ENCODE measurements at places on chromosomes 2 and 18.
A peak's percentile ranks its signal among the peaks of the same experiment; 100 is the strongest.

GRCh38 chr2:172745636-172746035 is 10.0 kb downstream of the RAPGEF4 start:
- DNase-seq, result no peak

DNA sequence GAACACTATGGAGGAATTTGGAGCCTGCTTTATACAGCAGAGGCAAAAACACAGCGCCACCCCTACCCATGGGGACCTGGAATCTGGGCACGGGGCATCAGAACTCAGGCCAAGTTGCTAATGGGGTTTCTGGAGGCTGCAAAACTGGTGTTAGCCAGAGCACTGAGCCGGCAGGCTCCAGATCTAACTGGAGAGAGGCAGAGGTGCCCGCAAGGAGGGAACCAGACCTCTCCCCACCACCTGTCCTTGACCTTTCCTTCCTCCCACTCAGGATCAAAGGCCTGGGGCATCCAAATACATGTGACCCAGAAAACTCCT is 126.6 kb downstream of the TNS1 start:
- no peak for DNase-seq

DNA sequence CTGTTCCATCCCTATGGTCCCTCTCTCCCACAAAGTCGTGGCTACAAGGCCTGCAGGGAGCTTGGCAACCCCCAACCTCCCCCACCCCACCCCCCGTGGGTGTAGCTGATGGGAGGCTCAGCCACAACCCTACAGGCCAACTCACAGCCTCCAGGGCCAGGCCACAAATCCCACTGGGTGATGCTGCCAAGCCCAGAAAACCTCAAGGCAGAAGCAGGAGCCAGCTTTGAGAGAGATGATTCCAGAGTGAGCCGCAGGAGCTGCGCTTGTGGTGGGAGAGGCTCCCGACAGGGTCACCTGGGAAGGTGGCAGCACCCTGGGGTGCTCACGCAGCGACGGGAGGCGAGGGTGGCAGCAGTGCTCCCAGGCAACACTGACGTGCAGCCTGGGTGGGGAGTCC is 44.8 kb downstream of the ADCY3 start:
- no peak for DNase-seq

GRCh38 chr2:15938803-15939555 is 1.4 kb upstream of the MYCN start:
- DNase-seq, result no peak

DNA sequence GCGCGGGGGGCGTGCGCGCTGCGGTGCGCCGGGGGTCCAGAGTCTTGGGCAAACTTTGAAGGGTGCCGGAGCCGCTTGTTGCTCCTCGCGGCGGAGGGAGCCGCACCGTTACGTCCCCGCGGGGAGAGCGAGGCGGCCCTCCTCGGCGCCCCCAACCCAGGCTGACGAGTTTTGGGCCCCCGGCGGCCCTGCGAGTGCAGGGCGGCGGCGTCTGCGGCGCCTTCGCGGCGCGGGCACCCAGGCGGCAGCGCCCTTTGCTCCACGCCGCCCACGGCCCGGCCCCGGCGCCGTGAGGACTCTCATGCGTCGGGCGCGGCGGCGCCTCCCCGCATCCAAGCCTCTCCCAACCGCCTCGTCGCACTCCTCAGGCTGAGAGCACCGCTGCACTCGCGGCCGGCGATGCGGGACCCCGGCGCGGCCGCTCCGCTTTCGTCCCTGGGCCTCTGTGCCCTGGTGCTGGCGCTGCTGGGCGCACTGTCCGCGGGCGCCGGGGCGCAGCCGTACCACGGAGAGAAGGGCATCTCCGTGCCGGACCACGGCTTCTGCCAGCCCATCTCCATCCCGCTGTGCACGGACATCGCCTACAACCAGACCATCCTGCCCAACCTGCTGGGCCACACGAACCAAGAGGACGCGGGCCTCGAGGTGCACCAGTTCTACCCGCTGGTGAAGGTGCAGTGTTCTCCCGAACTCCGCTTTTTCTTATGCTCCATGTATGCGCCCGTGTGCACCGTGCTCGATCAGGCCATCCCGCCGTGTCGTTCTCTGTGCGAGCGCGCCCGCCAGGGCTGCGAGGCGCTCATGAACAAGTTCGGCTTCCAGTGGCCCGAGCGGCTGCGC is 814 bp downstream of the FZD7 start:
- DNase-seq, result no peak

DNA sequence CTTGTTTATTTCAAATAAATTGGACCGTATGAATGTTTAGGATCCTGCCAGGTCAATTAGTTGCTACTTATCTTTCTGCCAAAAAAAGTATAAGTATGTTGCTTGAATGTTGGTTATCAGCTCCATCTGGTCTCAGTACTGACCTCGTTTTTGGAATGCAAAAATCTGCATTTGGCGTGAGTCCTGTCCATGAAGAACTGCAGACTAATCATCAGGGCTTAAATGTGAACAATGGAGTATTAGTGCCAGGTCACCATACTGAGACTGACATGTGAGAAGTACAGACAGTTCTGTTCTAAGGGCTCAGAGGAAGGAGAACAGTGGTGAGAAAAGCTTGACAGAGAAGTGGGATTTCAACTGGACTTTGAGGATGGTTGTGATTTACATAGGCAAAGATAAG is 393.1 kb upstream of the SLC14A2 start:
- DNase-seq, result no peak

DNA sequence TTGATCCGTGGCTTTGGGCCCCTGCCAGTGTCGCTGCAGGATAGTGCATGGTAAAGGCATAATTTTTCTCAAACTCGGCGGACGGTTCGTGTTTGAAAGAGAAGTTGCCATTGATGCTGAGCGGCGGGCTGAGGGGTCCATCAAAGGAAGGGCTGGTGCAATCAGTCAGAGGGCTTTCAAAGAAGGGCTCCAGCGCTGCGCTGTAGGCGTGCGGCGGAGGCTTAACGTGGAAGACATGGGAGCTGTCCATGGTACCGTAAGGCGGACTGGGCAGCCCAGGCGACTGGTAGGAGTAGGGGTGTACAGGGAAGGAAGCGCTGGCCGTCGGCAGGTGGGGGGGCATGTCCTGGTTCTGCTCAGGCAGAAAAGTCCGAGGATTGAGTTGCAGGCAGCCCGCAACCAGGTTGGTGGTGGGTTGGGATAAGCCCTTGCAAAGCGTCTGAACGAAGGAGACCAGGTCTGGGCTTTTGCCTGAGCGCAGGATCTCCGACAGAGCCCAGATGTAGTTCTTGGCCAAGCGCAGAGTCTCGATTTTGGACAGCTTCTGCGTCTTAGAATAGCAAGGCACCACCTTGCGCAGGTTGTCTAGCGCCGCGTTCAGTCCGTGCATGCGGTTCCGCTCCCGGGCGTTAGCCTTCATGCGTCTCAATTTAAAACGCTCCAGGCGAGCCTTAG is 2.3 kb downstream of the NEUROD1 start:
- no peak for DNase-seq

GRCh38 chr2:218981881-218982585 is 3.0 kb downstream of the FEV start:
- DNase-seq, result no peak

DNA sequence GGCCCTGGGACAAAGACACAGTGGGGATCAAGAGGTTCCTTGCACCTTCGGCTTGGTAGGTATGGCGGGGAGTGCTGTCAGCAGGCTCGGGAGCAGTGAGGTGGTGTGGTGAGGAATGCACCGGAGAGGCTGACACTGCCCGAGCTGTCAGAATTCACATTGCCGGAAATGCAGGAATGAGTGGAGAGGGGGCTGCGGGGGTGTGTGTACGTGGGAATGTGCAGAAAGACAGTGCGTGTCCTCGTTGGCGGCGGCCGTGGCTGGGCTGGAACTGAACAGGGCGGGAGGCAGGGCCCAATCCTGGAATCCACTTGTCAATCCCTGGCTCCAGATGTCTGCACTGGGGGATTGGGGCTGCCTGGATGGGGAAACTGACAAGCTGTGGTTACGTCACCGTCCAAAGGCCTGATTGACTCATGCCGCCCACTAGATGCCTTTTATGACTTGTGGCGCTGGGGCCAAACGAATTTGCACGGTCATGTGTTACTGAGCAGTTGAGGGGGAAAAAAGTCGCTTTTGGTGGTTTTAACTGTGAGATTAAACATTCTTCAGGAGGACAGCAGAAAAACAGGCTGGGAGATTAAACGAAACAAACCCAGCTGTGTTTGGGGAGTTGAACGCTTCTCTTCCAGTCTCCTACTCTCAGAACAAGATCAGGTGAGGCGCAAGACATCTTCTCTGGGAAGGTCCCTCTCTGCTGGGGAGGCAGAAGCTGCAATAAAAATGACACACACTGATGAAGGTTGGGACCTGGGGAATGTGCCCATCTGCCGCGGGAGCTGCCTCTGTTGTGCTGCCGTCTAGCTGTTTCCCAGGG is 189.4 kb upstream of the GLI2 start:
- DNase-seq, result no peak

- DNase-seq, result peak; percentile 57
These were observed 11.8 kb downstream of the MAPRE3 start for GRCh38 chr2:26982102-26982742.

DNA sequence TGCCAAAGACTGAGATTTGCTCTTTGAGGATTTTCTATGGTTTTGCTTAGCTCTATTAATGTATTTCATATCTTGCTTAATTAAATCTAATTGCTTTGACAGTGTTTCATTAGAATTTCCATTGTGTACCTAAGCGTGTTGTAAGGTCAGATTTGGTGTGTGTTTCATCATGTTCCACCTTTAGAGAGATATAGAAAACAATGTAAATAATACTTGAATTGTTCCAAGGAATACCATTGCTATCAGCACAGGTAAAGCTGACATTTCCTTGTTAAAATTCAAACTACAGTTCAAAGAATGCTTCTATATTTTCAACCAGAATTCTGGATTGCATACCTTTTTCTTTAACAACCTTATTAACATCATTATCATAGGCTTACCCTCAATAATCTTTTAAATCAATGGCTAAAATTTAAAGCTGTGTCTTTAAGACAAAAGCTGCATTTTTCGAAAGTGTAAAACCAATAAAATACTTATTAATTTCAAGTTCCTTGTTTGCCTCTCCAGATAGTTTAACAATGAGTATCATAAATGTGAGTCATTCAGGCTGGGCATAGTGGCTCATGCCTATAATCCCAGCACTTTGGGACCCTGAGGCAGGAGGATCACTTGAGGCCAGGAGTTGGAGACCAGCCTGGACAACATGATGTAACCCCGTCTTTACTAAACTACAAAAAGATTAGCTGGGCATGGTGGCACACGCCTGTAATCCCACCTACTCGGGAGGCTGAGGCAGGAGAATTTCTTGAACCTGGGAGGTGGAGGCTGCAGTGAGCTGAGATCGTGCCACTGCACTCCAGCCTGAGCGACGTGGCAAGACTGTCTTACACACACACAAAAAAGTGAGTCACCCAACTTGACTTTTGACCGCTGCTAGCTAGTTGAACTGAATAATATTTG is 188.0 kb upstream of the PKDCC start:
- DNase-seq, result no peak

DNA sequence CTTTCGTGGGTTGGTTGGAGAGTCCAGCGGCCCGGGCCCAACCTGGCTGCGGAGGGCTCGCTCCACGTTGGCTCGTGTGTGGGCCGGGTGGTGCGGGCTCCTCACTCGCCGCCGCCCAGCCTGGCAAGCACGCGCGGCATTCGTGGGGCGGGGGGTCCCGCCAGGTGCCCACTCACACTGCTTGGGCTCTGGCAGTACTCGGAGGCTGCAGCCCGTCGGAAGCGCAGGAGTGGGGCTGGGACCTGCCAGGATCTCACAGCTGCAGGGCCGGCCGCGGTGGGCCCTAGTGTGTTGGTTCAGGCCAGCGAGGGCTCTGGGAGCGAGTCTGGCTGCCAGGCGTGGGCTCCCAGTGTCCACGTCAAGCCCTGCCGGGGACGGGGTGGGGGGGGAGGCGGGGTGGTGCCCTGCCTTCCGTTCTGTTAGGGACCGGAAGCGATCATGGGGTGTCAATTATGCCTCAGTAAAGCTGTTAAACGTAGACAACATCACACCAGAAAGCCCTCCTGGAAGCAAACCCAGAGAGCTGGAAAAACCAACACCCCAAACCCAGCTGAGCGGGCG is 1.0 kb upstream of the HS6ST1 start:
- no peak for DNase-seq

DNA sequence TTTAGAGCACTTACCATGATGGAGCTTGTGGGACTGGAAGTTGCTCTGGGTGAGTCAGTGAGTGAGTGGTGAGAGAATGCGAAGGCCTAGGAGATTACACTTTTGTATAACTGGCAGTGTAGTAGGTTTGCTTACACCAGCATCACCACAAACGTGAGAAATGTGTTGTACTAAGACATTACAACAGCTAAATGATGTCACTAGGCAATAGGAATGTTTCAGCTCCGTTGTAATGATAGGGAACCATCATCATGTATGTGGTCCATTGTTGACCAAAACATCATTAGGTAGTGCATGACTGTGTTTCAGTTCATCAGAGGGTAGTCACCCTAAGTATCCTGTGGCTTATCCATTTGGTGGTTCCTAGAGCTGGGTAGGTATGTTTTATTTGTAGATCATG is 11.9 kb downstream of the ZNF407 start:
- no peak for DNase-seq

DNA sequence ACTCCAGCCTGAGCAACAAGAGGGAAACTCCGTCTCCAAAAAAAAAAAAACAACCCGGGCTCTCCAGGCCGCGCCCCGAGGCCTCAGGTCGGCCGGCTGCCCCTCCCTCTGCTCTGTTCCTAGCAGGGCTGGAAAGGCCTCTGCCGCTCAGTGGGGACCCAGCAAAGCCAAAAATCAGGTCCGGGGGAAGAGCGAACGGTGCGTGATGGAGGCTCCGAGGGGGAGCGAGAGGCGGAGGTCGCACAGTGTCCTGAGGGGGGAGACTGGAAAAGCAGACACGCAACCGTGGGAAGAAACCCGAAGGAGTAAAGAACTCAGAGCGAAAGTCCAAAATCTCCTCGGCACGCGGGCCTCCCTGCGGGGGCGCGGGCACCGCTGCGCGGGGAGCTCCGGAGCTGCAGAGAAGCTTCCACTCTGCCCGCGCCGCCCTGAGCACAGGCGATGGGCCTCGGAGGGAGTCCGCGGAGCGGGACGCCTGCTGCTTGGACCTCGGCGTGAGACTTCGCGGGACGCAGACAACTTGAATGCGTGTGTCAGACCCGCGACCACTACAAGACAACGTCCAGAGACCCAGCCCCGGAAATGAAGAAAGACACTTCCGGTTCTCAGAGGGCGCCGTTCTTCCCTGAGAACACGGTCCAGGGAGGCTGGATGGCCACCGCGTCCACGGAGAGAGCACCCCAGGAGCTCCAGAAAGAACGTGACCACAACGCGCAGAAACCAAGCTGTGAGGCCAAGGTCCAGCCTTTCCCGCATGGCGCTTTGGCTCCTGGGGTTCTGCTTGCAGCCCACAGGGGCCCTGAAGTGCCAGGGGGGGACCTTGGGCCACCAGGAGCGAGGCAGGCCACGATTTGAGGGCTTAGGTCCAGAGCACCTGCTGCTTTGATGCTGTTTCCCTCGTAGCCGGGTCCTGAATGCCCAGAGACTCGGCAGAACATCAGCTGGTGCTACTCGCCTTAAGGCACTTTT is 219.8 kb downstream of the DPP10 start:
- DNase-seq, result peak; percentile 18
